Activated CD4-positive, alpha-beta T cell treated with anti-CD3 and anti-CD28 coated beads, Interleukin-2, amount 50 U/mL, for 24 hours (primary cell): ENCODE measurements at places on chromosomes 1 and 21.

- DNase-seq: no peak
These were observed 79.9 kb downstream of the MORN1 start for GRCh38 chr1:2311184-2312032.

GRCh38 chr1:11335417-11336056, 62.5 kb downstream of the UBIAD1 start:
- DNase-seq: no peak

GRCh38 chr21:40517646-40518045, 329.3 kb downstream of the DSCAM start:
- DNase-seq: no peak

DNA sequence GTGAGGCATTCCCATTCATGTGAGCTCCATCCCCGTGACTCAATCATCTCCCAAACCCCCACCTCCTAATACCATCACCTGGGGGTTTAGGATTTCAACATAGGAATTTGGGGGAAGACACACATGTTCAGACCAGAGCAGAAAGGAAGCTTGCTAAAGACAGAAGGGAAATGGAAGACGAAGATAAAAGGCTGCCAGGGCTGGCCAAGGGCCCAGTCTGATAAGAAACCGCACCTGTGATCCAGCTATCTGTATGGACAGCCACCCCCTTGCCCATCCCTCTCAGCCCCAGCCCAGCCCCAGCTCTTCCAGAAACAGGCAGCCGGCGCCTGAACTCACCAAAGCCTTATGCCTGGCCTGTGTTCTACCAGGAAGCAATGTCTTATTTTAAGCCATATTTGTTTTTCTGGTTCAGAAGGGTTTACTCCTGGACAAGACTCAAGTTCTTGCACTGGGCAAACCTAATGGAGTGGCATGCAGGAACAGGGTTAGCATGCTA, 198.4 kb upstream of the VAMP3 start:
- no peak for DNase-seq

- peak; percentile 7 for DNase-seq
These were observed 57.9 kb downstream of the CENPF start for GRCh38 chr1:214660900-214661299.

DNA sequence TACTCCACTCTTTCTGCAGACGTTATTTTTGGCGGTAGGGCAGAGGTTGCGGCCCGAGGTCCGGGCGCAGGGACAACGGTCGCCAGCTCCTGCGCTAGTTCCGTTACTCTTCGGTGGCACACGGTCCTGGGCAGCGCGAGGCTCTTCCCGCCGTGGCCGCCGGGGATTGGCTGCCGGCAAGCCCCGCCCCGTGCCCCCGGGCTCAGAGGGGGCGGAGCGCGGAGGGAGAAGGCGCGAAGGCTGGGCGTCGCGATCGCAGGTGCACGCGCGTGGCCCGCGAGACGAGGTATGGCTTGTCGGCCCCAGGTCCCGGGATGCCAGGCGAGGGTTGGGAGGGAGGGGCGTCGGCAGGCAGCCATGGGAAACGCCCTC, 518 bp upstream of the SHE start:
- no peak for DNase-seq

DNA sequence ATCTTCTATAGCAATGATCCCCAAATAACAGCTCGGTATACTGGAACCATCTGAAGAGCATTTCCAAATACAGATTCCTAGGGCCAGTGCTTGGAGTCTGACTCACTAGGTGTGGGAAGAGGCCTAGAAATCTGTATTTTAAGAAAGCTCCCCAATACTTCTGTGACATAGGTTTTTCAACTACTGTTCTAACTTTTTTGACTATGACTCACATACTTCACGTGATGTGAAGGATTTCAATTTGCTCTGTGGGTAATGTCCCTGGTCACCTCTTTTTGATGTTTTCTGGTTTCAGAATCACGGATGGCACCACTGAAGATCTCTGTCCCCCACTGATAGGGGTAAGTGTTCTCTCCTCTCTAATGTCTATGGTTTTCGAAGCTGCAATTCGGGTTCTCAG, 11.0 kb downstream of the ORC1 start:
- DNase-seq: no peak

- no peak for DNase-seq
These were observed 34.0 kb downstream of the MAP3K7CL start for GRCh38 chr21:29164323-29164942.

DNA sequence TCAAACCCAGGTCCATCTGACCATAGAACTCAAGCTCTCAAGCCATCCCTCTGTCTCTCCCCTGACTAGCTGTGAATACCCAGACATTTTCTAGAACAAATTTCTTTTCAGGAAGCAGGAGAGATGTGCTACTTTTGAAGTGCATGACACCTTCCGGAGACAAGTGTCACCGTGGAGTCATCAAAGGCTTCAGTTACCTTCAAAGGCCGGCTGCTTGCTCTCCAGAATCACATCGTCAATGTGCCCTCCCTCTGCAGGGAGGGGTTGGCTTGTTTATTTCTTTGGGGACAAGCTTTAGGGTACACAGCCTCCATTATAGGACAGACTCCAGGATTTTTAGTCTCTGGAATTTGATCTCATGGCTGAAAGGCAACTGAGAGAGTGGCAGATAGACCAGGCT, 37.7 kb upstream of the IGSF21 start:
- no peak for DNase-seq

- no peak for DNase-seq
These were observed 171.4 kb downstream of the KIF26B start for GRCh38 chr1:245325922-245326795.

GRCh38 chr1:24745711-24746413, 615 bp downstream of the CLIC4 start:
- DNase-seq: no peak

GRCh38 chr1:71834601-71835441, 447.5 kb downstream of the NEGR1 start:
- DNase-seq: no peak

DNA sequence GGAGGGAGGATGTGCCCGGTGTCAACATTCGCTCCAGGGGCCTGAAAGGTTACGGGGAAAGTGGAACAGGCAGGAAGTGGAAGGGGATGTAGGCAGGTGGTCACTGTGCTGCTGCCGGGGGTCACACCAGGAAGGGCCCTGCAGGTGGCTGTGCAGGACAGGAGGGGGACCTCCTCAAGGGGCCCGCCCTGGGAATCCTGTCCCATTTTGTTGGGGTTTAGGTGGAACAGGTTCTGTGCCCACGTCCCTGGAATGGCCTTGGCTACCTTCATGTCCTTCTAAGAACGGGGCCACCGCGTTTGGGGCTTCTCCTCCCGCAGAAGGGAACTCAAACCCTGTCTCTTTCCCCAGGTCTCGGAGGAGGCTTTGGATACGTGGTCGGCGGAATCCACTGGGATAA, 11.9 kb downstream of the SLC45A1 start:
- DNase-seq: no peak

DNA sequence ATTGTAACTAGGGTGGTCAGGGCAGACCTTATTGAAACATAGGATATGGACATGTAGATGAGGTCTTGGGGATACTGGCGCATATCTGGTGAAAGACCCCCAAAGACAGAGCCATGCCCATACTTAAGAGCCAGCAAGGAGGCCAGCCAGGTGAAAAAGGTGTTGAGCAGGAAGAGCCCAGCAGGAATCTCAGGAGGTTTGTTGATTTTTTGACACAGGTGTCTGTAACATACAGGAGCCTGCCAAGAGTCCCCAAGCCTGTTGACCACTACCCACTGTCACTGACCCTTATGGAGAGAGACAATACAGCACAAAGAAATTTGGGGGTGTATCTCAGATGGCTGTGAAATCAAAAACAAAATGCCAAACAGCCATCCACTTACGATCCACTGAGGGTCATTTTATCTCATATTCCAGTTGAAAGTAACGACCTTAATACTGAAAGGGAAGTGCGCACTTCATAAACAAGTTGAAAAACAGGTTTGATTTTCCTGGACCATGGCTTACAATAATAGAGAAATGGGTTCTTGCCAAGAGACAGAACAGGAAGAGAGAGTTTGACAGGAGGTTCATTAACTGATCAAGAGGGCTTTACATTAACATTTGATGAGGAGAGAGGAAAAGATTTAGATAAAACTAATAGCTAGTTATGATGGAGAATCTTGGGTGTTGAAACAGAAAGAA, 163.6 kb downstream of the GLUL start:
- DNase-seq: no peak

- DNase-seq: no peak
These were observed 124.8 kb upstream of the AJAP1 start for GRCh38 chr1:4529446-4530165.

DNA sequence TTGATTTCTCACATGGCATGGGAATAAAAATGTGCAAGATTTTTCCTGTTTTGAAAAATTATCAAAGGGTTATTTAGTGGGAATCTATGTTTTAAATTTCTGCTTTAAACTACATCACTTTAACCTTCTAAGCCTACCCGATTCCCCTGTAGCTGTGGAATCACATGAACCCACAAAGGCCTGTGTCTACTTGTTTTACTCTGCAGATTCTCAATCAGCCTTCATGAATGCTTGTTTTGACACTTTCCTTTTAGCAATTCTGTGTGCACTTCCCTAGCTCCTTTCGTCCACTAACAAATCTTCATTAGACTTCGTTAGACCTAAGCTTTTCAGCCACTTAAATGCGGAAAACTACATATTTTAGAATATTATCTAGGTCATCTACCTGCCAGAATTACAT, 56.0 kb upstream of the C1orf21 start:
- DNase-seq: no peak

DNA sequence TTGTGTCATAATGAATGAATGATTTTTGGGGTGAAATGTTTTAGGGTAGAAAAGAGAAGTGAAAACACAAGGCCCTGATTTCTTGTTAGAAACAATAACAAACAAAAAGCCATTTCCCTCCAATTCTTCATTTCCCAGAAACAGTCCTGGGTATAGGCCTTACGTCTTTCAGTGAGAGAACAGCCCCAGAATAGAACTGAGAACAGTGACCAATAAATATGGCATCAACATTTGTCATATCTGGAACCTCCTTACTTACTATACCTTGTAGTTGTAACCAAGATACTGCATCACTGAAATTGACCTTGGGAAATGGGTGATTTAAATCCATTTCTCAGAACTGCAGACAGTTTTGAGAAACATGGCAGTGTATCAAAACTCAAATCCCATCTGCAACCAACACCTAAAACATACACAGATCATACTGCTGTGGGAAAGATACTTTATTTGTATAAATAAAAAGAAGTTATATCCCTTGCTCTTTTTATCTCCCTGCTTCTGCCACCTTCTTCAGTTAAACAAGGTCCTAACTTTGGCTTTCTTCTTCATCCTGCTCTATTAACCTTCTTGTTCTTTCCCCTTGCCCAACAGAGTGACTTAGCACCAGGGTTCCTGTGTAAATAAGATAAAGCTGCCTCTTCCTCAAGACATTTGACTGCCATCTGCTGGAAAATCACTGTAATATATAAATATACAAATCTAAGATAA, 19.5 kb downstream of the XKR8 start:
- DNase-seq: no peak

GRCh38 chr1:92536211-92536979, 49.7 kb upstream of the GFI1 start:
- no peak for DNase-seq

- DNase-seq: no peak
These were observed 377.4 kb downstream of the LTN1 start for GRCh38 chr21:28615276-28615675.

GRCh38 chr1:114719424-114719787, 2.8 kb upstream of the NRAS start:
- DNase-seq: no peak

- DNase-seq: no peak
These were observed 827 bp downstream of the OR2B11 start for GRCh38 chr1:247456914-247457639.

- no peak for DNase-seq
These were observed 65.6 kb upstream of the SLC44A3 start for GRCh38 chr1:94754570-94754969.

GRCh38 chr1:211287218-211287617, 28.1 kb downstream of the RCOR3 start:
- DNase-seq: no peak

GRCh38 chr1:169623132-169623926, 6.6 kb downstream of the SELP start:
- no peak for DNase-seq

- no peak for DNase-seq
These were observed 32.3 kb downstream of the PTPRC start for GRCh38 chr1:198671136-198671535.

DNA sequence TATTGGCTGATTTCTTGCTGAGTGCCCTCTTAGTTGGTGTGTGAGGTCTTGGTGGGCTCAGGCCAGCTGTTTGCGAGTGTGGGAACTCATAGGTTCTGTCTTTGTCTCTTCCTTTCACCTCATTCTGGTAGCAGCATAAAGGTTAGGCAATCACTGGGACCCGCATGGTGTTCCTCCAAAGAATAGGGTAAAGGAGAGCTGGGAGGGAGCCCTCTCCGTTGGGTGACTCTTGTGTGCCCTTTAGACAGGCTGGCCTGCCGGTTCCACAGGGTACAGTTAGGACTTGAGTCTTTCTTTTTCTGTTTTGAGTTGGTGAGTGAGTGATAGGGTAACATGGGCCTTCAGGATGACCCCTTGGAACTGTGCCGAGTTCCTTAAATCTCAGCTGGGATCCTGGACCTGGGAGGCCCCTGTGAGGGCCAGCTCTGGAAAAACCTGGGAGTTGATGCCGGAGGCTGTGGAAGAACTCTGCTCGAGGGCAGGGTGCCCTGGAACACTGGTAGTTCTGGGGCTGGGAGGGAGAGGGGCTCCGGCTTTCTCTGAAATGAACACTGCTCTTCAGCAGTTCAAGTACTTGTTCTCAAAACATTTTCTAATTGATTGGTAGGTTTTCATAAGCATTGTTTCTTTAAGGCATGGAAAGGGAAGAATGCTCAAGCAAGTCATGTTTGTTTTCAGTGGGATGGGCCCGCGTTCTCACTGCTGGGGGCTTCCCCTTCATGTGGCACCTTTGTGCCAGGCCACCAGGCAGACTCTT, 2.1 kb upstream of the THAP3 start:
- DNase-seq: no peak
